Tongue (tissue), 3 donors: ENCODE measurements at places on chromosomes 1 and 21. TPM values are rescaled to one million over a fixed set of nuclear protein-coding genes. Genes with fewer than 3 reads are reported as not detected.

DNA sequence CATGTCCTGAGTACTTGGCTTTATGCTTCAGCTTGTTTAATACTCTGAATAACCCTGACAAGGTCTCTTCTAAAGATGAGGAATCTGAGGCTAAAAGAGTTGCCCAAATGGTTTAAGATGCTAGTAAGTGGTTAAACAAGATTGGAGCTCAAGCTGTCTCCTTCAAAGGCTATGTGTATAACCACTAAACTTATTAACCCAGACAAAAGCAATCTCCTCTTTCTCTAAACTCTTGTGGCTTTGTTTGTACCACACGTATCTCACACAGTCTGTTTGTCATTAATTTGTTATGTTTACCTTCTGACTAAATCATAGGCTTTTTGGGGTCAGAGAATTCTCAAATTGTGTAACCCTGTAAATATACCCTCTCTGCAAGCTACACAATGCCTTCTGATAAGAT lies 89.9 kb downstream of the HMCN1 start:
- no peak for DNase-seq

LRRC41 gene
- 65.4 TPM for total RNA-seq

MROH9 gene
- total RNA-seq, result not detected

DNA sequence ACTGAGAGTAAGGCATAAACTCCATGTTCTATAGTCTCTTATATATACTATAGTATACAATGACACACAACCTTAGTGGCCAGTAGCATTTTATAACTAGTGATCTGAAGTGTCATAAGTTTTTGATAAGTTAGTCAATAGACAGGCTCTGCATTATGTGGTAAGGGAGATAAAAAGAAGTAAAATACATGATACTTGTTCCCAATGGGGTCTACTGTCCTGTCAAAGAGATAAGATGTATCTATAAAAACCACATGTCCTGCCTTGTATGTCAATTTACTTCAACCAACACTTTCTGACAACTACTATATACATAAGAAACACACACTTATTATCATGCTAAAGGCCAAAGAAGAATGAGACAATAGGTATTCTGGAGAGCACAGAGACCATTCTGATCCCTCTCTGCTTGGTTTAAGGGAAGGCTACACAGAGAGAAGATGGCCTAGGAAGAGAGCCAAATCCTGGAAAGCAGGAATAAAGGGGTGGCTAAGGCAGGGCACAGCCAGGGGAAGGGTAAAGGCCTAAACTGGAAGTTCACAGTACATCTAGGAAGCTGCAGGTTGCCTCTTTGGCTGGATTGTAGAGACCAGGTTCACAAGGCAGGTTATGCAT lies 91.4 kb downstream of the LYST start:
- DNase-seq, result no peak

PLPPR5 gene
- 2.2 TPM for total RNA-seq

LCK gene
- 1.3 TPM for total RNA-seq

TMCC2 gene
- total RNA-seq, result 14.1 TPM

DNA sequence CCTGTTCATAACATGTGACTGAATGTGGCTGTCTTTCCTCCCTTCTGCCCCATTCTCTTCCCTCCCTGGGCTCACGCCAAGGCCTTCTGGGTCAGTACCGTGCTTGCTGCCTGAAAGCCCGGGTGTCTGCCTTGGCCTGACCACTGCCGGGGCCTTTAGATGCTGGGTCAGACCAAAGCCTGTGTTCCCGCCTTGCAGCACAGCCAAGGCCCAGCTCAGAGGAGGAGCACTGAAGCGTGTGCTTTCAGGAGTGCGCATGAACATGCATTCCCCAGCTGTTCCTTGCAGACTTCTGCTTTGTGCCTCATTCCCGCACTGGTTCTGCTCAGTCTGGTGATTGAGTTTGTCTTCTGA lies 27.0 kb upstream of the SARS1 start:
- DNase-seq, result no peak

DNA sequence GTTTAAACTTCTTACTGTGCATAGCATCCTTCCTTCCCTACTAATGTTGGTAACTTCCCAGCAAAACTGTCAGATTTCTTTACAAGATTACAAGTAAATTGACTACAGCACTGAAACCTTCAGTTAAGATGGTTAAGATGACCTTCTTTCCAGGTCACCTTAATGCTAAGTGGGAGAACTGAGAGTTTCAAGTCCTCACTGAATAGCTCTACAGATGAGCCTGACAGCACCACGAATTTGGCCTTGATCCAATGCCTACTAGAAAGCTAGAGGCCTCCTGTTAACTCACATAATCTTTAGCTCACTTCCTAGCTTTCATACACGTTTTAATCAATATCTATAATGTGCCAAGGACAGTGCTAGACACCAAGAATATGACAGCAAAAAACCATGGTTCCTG lies 276.0 kb upstream of the PLD5 start:
- DNase-seq, result peak; percentile 5

DNA sequence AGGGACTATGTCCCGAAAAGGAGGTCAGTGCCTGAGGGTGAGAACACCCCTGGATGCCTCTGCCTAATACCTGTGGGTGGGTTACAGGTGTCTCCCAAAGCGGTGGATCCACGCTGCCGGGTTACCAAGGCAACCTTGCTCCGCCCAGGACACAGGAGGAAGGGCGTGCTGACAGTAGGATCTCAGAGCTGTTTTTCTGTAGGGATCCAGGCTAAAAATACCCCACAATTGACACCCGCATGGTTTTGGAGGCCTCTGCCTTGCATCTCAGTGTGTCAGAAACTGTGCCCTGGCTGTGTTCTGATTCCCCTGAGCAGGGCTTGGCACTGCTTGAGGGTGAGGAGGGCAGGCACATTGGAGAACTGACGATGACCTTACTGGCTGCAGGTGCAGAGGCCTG lies 118.0 kb downstream of the IER5 start:
- DNase-seq, result no peak

CHIT1 gene
- not detected for total RNA-seq

DNA sequence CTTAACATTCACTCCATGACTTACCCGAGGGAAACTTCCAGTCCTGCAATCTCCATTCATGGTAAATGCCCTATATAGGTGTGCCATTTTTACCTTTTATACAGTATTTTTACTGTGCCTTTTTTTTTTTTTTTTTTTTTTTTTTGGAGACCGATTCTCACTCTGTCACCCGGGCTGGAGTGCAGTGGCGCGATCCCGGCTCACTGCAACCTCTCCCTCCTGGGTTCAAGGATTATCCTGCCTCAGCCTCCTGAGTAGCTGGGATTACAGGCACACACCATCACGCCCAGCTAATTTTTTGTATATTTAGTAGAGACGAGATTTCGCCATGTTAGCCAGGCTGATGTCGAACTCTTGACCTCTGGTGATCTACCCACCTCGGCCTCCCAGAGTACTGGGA lies 124.4 kb upstream of the PLPPR4 start:
- DNase-seq, result no peak

- no peak for DNase-seq
Measured at GRCh38 chr1:175984057-175984812, 222.9 kb downstream of the COP1 start.

- DNase-seq, result peak; percentile 74
Measured at GRCh38 chr21:36747815-36748383, 49.0 kb downstream of the SIM2 start.

SLC2A5 gene
- 15.9 TPM for total RNA-seq

DNA sequence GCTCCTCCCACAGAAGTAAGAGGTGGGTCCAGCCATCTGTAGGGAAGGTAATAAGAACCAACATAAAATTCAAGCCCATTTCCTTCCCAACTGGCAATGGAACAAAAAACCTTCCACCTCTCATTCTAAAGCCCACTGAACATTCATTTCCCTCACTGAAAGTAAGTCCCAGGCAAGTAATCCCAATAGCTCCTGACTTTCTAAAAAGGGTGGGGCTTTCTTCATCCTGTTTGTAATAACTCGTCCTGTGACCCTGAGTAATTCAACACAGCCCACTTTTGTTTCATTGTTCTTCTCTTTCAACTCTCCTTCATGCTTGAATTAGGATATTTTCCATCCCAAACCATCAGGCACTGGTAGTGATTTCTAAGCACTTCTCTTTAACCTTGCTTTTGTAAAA lies 74.9 kb downstream of the DAB1 start:
- DNase-seq, result no peak

CELA3A gene
- not detected for total RNA-seq

DNA sequence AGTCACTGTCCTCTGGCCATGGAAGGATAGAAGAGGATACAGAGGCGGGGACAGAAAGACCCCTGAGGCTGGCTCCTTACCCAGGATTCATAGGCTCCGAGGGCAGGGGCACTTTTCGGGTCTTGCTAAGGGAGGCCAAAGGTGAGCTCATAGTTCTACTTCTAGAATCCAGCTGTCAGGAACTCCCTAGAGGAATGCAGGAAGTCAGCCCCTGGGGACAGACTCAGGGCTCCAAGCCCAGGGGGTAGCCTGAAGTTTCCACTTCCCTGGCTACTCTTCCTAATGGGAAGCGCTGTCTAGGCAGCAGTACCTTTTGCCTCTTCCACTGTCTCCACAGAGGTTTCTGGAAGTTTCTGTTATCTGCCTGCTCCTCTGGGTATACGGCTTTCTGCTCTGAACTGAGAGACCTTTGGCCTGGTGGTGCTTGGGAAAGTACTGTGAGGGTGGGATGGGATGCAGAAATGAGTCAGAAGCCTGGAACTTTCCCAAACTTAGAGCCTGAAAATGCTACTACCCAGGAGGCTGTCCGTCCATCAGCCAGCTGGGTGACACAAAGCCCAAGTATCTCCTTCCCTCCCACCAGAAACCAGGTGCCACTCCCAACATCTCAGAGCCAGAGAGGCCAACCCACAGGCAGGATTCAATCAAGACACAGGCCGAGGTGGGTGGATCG lies 3.6 kb downstream of the UBXN11 start:
- no peak for DNase-seq

DNA sequence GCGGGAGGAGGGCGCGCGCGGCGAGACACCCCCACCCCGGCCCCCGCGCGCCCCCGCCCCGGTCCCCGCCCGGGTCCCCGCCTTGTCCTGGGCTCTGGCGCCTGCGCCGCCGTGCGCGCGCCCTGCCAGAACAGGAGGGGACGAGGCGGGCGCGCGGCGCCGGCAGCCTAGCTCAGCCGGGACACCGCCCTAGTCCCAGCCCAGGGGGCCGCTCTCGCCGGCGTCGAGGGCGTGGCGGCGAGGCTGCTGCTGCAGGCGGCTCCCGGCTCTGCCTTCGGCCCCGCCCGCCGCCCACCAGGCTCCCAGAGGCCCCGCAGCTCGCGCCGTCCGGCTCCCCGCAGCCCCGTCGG lies at the start of gene RCAN3:
Gene RCAN3, plus strand, starts transcription at position 128 of the 350 bp plus-strand sequence. CDS start 11,537 bp downstream, outside the sequence.
- DNase-seq, result peak; percentile 92

GRCh38 chr1:221015159-221015790 lies 136.0 kb downstream of the HLX start:
- DNase-seq, result no peak

TMEM81 gene
- total RNA-seq, result 0.72 TPM

- no peak for DNase-seq
Measured at GRCh38 chr1:181733486-181733885, 250.2 kb downstream of the CACNA1E start.

DNA sequence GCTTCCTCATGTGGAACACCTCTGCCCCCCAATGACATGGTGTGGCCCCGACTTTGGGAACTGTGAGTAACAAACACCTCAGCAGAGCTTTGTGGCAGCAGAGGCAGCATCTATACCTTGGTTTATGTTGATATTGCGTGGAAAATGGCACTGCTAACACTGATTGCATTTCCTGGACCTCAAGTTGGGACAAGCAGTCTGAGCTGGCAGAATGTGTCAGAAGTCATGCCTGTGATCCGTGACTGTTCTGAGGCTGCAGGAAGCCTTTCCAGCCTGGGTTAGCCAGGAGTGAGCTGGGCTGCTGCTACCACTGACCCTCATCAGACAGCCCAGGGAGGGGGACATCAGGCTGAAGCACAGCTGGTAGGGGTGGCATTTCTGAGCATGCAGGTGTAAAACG lies 268.5 kb downstream of the KCNJ6 start:
- no peak for DNase-seq

GRCh38 chr1:3773572-3774275 lies 1.2 kb downstream of the SMIM1 start:
- DNase-seq, result no peak

GUCA2B gene
- total RNA-seq, result not detected

- DNase-seq, result peak; percentile 45
Measured at GRCh38 chr1:178057912-178058534, 35.9 kb upstream of the RASAL2 start.

DNA sequence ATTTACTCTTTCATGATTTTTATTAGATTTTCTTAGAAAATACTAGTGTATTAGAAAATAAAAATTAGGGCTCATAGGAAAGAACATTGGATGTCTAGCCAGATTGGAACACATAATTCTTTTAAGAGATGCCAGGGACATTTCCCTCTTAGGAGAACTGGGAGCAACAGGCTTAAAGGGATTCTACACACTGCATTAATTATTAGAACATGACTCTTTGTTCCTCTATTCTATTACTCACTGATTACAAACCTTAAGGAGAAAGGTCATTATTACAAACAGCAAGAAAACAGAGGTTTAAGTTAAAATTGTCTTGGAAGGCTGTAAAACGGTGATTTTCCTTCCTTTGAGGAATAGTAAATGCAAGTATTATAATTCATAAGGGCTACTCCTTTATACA lies 32.9 kb upstream of the VAV3 start:
- no peak for DNase-seq

DNA sequence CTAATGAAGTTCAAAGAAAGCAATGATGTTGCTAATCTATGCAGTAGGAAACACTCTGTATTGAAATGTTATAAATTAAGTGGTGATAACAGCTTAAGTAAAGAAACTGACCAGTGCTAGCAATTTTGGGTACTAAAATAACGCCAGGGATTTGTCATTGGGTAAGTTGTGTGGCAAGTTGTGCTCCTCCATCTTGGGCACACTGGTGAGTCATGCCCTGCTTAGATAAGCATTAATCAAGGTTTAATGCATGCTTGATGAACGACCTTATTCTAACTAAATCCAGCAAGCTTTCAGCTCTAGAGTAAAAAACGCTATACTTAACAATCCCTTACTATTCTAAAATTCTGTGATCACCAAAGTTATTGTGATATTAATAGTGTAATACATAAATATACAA lies 25.2 kb downstream of the VAMP4 start:
- DNase-seq, result no peak

GRCh38 chr1:202176949-202177927 lies 16.4 kb upstream of the LGR6 start:
- no peak for DNase-seq

- no peak for DNase-seq
Measured at GRCh38 chr1:183844806-183845205, 39.9 kb downstream of the RGL1 start.

DNA sequence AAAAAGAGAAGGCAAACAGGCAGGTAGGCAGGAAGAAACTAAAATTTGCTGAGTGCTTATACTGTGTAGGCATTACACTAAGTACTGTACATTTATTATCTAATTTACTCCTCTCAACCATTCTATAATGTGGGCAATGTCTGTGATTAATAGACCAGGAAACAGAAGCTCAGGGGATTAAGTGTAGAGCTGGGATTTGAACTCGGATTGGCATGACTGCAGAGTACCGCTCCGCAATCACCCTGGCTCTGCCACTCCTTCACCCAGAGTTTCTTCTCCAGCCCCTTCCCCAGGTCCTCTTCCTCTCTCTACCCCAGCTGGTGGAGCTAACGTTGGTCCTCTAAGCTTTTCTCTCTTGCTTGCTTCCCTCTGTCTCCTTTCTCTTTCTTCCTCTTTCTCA lies 11.5 kb upstream of the S100A2 start:
- DNase-seq, result no peak
